Stimulated activated CD8-positive, alpha-beta memory T cell treated with anti-CD3 and anti-CD28 coated beads, Interleukin-2, amount 100 ng/mL, for 1 hour (primary cell): ENCODE measurements at places on chromosomes 7 and 10.

DNA sequence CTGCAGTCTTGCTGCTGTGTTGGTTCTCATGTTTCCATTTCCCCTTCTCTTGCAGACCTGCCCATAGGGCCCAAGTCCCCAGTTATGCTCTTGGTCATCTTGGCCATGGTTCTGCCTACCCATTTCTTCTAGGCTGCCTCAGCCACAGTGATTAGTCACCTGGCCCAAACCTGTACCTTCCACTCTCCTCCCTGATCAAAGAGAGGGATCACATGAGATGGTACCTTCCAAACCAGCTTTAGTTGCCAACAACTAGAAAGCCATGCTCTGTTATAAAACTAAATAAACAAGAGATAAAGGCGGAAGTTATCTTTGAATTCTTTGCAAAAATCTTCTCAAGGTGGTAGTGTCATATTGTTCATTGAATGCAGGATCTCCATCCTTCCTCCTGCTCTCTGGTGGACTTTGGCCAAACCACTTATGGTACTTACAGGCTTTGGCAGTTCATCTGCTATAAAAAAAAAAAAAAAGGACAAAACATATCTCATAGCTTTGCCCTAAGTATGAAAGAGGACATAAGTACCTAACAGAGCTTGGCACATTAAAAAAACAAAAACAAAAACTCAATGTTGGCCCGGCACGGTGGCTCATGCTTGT lies 25.8 kb downstream of the TACC2 start:
- no peak for DNase-seq

DNA sequence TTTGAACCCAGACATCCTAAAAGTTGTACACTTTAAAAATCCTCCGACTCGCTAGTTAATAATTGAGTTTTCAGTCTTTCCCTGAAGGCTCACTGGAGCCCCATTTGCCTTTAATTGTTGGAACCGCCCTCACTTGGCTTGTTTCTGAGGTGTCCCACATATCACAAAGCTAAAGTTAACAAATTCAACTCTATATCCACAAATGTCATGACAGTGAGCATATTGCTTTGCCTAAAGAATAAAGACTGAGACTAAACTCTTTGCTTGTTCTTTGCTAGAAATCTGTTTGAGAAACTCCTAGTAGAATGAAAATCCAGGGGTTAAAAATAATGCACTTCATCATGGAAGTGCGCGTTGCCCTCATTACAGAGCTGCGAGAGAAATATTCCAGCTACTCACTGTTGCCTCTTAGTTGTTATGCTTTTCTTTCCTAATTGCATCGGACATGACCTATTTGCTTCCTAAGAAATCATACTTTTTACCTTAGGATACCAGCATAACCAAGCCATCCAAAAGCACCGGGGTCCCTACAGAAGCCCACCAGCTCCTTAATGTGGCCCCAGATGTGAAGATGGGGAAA lies 752 bp downstream of the THSD7A start:
- no peak for DNase-seq

GRCh38 chr10:60282771-60283353 lies 106.8 kb downstream of the ANK3 start:
- no peak for DNase-seq

DNA sequence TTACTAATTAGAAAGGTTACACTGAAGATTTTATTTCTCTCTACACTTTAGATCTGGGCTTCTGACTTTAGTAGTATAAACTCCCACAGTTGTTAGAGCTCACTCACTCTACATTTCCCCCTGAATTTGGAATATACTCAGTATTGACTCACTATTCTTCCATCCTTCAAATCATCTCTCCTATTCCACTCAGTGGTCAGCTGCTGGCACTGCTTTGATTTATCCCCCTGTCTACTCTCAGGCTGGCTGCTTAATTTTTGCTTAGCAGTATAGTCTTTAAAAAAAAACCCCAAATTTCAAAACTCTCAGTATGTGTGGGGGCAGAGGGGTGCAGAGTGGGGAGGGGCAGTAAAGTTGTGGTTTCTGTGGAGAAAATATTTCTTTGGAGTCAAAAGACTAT lies 68.9 kb downstream of the CDK6 start:
- no peak for DNase-seq

- no peak for DNase-seq
These were observed 30.7 kb downstream of the TLL2 start for GRCh38 chr10:96482815-96483588.

DNA sequence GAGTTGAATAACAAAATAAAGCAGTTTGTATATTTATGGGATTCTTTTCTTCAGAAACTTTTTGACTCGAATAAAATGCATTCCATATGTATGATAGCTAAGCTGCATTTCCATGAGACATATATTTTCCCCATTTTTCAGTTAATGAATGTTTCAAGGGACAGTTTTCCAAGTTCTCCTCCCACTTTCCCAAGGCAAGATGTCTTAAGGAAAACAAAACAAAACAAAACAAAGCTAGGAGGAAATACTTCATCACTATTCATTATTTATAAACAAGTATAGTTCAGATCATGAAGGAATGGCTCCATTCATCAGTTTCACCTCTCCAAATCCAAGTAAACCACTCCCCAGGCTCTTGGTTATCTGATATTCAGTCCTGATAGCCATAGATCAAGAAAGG lies 261.0 kb downstream of the WDR11 start:
- DNase-seq, result no peak

- DNase-seq, result peak; percentile 7
These were observed 70.8 kb downstream of the SGMS1 start for GRCh38 chr10:50552771-50553535.

DNA sequence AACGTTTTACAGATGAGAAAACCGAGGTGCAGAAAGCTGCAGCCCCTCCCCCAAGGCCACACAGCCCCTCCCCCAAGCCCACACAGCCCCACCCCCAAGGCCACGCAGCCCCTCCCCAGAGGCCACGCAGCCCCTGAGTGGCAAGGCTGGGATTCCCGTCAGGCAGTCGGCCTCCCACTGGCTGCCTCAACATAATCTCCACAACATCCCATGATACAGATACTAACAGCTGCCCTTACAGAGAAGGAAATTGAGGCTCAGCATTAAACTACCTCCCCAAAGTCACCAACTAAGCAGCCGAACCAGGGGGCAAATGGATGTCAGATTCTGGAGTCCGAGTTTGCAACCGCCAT lies 15.9 kb downstream of the SH3PXD2A start:
- no peak for DNase-seq

DNA sequence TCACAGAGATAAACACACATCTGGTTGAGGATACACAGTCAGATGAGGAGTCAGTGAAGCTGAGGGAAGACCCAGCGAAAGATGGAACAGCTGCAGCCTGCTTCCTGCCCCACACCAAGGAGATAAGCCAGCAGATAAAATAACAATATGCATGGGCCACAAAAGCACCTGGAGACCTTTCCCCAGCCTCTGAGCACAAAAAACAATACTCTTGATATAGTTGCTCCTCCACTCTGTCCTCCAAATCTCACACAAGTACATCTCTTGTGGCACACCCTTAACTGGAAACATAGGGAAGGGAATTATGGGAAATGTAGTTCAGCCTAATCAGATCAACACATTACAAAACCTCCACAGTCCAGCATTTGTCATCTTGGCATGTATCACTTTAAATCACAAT lies 9.7 kb upstream of the FHIP2A start:
- no peak for DNase-seq

DNA sequence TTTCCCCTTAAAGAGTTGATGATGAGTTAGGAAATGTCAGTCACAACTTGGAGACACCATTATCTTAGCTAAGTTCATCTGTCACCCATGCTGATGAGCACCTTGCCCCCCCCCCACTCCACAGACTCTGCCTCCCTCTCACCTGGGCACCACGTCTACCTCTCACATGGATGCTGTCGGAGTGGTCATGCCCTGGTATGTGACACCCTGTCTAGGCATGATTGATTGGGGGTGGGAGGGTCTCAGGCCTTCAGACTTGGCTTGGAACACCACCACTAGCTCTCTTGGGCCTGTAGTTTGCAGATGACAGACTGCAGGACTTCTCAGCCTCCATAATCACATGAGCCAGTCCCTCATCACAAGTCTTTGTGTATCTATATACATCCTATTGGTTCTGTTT lies 78.0 kb downstream of the WDR37 start:
- DNase-seq, result no peak

DNA sequence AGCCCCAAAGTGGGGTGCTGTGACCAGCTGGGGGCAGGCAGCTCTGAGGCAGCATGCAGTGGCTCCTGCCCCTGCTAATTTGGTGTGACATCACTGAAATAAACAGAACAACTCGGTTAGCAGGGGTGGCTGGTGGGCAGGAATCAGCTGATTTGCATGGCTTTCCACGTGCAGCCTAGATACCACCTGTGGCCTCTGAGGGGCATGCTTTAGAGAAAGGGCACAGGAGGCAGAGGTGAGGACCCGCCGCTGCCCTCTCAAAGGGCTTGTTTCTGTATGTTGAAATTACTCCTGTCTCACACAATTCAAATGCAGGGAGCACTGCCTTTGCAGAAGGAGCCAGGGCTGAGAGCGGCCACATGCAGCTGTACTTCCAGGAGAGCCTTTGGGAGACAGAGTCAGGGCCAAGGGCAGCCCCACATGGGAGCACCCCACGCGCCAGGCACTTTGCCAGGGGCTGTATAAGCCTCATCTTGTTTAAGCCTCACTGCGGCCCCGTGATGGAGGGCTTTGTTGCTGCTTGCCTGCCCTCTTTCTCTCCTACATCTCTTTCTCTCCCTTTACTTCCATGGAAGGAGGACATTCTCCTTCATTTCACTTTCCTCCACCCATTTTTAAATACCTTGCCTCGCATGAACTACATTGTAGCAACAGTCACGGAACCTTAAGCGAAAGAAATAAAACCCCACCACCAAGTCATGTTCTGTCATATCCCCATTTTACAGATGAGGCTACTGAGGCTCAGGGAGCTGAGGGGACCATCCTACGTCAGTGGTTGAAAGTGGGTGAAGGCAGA lies 137.7 kb downstream of the ZMIZ1 start:
- no peak for DNase-seq

GRCh38 chr10:11638055-11638698 lies 26.7 kb upstream of the USP6NL start:
- DNase-seq, result no peak

- DNase-seq, result no peak
These were observed 194.7 kb upstream of the BMPER start for GRCh38 chr7:33710608-33711007.

DNA sequence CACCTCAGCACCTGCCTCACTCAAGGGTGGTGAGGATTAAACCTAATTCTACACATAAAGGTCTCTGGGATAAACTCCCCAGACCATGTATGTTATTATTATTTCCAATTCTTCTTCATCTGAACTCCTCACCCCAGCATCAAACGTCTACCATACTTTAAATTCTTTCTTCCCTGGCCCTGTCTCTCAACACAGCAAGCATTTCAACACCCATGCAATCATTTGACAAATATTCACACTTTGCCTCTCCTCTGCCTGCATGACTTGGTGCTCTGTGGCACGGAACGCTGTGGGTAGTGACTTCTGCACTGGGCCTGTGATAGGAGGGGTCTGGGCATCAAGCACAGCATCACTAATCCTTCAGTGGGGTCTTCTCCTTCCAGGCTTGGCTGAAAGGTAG lies 490.8 kb downstream of the TNS3 start:
- no peak for DNase-seq

DNA sequence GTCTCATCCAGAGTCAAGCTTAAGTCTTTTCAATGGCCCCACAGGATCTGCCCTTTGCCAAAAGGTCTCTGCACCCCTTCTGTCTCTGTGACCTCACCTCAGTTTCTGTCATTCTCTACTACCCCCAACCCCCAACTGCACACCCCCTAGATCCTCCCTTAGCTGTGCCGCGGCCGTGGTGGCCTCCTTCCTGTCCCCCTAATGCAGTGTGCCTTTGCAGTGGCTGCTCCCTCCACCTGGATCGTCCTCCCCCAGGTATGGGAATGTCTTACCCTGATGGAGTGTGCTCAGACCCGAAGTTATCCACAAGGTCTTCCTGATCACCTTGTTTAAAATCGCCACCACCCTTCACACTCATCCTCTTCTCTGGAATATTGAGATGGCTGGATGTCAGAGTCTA lies 9.6 kb downstream of the FGF8 start:
- DNase-seq, result no peak

DNA sequence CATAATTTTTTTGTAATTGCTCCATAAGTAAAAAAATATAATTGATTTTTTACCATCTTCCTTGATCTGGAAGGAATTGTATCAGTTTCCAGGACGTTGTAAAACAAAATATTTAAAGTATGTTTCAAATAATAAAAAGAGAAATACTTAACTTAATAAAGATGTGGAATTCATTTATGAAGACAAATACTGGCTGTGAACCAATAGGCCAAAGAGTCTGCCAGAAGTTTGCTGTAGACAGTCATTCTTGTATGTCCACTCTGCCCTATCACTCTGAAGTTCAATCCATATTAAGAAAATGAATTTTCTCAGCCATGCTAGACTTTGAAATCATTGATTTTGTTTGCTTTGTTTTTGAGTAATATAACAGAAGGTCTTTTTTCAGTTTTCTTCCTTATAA lies 256.4 kb downstream of the TRIL start:
- DNase-seq, result no peak

DNA sequence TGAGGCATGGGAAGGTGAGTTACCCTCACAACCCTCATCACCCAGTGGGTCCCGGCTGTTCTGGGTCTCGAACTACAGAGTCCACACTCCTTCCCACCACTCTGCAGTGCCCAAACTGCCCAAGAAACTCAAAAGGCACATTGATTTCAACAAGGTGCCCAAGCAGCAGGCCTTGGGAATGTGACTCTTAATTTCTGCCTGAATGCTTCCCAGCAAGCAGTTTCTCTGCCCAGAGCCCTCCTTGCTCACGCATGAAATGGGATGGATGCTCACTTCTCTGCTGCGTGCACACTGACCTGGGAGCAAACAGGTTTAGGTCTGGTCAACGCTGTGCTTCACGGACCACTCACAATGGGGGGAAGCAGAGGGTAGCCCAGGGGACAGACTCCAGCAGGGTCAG lies 77.9 kb downstream of the GRB10 start:
- no peak for DNase-seq

GRCh38 chr7:2403718-2404648 lies 572 bp downstream of the CHST12 start:
- DNase-seq, result no peak

GRCh38 chr7:136014659-136015058 lies 37.5 kb upstream of the MTPN start:
- no peak for DNase-seq

DNA sequence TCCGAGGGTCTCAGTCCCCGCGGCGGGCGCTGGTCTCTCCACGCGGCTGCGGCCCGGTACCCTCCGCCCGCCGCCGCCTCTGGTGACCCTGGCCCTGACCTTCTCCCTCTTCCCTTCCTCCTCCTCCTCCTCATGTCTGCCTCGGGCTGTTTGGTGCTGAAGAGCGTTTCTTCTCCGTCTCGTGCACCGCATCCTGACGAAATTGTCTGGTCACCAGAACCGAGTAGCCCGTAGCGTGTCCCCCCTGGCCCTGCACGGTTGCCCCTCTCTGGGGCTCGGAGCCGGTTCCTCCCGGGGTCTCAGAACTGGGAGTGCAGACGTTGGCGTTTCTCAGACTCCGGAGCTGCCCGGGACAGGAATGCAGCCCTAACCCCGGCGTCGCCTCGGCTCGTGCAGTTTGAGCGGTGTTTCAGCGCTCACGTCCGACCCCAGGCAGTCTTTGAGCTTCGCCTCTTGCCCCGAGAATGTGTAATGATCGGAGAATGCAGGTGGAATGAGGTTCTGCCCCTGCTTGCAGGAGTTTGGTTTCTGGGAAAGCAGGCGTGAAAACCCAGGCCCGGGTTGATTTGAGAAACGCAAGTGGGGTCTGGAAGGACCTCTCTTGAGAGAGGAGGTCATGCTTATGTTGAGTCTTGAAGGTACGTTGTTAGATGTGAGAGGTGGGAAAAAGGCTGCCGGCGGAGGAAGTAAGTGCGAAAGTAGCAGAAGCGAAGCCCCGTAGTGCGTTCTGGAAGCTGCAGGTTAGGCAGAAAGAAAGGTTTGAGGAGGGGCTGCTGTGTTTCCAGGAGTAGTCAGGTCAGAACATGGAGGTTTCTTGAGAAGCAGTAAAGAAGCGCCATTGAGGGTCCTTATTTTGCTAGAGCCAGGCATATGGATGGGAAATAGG lies 743 bp downstream of the RBM17 start:
- no peak for DNase-seq
